ENCODE measurements at places on chromosomes 11 and 22.

DNA sequence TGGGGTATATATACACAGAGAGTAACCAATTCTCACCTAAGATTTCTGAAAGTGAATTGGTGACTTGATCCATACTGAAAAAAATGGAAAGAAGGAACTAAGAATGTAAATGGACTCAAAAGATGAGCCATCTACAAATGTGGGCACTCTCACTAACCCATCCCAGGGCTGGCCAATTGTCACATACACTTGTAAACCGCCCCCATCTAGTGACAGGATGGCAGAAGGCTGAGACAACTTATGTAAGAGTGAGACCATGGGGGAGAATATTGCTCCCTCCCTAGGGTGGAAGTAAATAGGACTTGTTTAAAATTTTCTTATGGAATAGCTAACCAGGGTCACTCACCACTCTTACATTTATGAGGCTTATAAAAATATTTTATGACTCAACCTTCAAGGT lies 377.1 kb upstream of the ISX start:
- DNase-seq = no peak

- DNase-seq = no peak
Observed at GRCh38 chr11:120169981-120170698, 32.2 kb upstream of the TRIM29 start.

DNA sequence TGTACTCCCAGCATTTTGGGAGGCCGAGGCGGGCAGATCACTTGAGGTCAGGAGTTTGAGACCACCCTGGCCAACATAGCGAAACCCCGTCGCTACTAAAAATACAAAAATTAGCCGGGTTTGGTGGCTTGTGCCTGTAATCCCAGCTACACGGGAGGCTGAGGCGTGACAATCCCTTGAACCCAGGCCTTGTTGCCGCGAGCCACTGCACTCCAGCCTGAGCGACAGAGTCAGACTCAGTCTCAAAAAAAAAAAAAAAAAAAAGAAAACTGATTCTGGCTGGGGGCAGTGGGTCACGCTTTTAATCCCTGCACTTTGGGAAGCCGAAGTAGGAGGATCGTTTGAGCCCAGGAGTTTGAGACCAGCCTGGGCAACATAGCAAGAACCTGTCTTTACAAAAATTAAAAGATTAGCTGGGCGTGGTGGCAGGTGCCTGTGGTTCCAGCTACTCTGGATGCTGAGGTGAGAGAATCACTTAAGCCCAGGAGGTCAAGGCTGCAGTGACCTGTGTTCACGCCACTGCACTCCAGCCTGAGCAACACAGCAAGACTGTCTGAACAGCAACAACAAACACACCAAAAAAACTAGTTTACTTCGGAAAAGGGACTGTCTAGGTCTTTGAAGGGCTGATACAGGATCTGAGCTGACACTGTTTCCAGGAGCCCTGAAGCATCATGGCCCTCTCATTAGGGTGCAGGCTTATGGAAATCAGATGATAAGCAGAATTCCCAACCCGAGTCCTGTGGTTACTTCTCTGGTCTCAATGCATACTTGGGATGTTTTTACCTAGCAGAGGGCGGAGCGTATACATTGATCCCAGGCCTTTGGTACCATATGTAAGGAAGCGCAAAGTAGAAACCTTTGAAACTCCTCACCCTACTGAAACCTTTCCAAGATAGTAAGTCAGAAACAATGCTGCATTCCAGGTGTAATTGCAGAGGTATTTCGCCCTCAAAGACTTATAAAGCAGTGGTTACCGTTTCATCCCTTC lies 1.8 kb upstream of the CHKB start:
- DNase-seq = no peak

DNA sequence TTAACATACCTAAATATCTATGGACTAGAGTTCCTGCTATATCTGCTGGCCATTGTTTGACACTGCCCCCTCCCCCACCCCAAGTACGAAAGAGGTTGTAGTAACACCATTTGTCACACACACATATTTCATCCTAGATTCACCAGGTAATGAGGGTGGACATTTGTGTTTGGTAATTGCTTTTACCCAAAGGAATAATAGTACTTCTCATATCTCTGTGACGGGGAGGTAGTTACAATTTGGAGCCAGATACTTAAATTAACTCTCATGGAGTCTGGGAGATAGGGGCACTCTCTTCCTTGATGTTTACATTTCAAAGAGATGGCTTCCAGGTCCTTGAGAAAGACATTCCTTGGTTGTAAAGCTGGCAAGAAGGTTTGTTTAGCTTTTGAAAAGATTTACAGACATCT lies 38.7 kb downstream of the REXO2 start:
- no peak for DNase-seq

DNA sequence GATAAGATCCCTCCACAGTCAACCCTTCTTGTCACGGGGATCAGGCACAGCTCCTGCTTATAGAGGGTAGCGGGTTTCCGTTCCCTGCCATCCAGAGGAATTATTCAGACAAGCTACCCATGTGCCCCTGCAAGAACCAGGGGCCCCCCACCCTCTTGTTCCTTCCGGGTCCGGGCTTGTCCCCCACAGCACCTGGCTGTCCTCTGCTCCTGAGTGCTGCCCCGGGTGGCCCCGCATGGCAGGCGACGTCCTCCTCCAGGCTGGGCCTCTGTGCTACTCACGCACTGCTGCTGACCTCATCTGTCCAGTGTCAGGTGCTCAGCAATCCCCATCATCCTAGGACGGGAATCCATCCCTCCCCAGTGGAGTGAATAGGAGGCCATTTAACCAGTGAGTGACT lies 24.7 kb downstream of the CELSR1 start:
- no peak for DNase-seq

DNA sequence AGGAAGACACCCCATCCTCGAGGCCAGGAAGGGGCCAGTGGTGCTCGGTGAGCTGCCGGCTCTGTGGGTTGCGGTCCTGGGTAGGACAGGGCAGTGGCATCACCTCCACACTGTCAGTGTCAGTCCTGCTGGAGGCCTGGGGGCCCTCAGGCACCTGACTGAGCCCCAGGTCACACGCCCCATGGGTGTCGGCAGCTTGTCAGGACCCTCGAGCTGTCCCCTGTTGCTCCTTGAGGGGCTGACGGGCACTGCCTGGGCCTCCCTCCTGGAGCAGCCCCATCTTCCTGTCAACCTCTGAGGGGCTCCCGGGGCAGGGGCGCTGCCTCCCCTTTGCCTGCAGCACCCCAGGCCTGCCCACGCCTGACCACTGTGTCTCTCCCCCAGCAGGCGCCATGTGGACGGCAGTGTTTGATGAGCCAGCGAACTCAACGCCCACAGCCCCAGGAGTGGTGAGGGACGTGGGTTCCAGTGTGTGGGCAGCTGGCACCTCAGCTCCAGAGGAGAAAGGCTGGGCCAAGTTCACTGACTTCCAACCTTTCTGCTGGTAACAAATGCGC lies 35.4 kb downstream of the SBF1 start:
- no peak for DNase-seq

- no peak for DNase-seq
Observed at GRCh38 chr11:42422090-42422489, 889.7 kb upstream of the API5 start.

- DNase-seq = no peak
Observed at GRCh38 chr11:126459691-126460281, 104.3 kb downstream of the ST3GAL4 start.

GRCh38 chr11:115896084-115896483 lies 391.9 kb upstream of the CADM1 start:
- no peak for DNase-seq

DNA sequence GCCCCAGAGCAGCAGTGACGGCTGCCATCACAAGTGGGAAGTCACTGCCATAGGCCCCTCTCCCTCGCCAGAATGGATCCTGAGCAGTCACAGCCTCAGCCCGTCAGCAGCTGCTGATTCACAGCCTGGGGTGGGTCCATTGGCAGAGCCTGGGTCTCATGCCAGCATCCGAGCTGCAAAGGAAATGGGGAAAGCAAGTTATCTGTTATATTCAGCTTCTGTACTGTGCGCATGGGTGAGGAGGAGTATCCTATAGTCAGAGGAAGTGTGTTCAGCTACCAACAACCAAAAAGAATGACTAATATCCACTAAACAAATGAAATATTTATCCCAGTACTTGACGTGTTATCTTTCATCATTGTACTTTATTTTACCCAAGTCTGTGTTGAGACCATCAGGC lies 119.7 kb downstream of the RCN1 start:
- DNase-seq = no peak

DNA sequence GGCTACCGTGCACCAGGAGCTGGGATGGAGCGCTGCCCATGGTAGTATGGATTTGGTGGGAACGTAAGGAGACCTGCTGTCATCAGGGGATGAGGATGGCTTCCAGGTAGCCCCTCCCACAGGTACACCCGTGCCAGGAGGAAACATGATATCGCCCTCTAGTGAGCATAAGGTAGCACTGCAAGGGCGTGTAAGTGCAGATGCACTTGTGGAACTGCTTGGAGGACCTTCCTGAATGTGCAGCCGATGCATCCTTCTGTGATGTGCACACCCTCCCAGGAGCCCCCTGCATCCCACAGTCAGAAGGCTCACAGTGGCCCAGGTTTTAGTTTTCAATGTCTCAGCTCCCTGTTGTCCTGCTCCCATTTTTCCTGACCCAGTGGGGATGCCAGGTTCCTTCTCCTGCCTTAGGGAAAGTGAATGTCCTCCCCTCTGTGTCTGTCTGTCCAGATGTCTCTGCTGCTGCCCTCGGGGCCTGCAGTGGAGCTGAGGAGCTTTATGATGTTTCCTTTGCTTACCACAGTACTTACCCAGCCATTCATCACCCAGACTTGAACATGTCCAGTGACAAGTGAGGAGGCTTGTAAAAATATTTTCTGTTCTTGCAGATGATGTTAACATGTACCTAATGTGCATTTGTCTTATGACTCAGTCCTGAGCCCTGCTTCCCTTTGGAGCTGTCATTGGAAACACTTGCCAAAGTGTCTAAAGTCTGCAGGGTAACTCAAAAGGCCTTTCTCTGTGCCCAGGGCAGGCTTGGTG lies 49.2 kb downstream of the DBX1 start:
- DNase-seq = peak; percentile 40

- DNase-seq = no peak
Observed at GRCh38 chr11:122715548-122716440, 60.3 kb downstream of the UBASH3B start.

GRCh38 chr22:43956805-43957463 lies 1.7 kb downstream of the SAMM50 start:
- DNase-seq = no peak

DNA sequence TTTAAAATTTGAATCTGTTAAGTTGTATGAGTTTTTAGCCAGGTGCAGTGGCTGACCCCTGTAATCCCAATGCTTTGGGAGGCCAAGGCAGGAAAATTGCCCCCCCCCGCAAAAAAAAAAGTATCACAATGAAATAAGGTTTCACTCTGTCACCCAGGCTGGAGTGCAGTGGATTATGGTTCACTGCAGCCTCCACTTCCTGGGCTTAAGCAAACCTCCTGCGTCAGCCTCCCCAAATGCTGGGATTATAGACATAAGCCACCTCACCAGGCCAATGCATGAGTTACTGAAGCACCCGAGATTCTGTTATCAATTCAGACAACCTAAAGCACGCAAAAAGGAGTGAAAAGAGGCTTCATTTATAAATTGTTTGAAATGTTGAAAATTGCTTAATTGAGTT lies 2.4 kb upstream of the CHID1 start:
- DNase-seq = no peak

DNA sequence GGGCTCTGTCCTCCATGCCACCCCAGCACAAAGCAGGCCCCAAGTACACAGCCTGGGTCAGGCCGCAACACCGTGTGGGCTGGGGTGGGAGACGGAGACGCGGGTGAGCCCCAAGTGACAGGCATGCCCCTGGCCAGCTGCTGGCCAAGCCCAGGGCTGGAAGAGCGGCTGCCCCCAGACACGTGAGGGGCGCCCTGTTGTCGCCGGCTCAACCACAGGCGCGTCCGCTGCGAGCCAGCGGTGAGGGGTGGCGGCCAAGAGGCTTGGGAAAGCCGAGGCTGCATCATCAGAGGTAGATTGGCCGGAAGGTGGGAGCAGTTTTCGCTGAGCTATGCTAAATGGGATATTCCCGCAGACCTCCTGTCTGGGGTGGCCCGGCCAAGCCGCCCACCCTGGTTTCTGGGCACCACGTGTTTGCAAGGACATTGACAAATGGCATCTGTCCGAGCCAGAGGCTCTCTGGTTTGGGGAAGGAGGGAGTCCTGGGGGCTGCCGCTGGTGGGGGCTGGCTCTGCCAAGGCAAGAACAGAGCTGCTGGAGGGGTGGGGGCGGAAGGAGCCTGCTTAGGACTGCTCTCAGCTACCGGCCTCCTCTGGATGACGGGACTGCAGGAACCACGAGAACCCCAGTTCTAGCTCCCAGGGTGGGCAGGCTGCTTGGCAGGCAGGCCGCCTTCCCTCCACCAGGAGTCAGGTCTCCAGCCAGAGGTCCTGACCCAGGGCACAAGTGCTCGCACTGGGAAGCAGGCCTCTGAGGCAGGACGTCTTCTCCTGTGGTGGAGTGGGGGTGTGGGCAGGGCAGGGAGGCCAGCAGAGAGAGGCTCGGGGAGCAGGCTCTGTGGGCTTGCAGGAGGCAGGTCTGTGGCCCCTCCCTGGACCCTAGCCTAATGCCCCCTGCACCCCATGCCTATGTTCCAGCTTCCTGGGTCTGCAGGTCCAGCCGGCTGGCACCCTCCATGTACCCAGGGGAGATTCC lies 552 bp downstream of the PRR33 start:
- no peak for DNase-seq

DNA sequence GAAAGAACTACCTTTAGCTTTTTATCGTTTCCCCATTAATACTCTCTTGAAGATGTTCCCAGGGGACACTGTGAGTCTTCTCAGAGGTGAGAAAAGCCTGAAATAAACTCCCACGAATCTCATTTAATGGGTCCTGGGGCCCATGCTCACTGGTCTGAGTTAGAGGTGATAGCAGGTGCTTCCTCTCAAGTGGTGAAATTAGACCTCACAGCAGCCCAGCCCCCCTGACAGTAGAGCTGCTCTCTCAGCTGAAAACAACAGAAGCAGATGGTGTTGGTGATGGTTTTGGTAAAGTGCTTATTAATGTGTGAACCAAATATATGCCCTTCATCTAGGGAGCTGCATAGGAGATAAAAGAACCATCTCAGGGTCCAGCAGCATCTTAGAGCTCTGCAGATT lies 76.8 kb upstream of the VPREB1 start:
- no peak for DNase-seq

- DNase-seq = peak; percentile 8
Observed at GRCh38 chr11:15006139-15006759, 34.1 kb upstream of the CALCA start.

GRCh38 chr11:45313171-45313865 lies 27.2 kb upstream of the SYT13 start:
- DNase-seq = no peak
